CD4-positive, alpha-beta T cell treated with Interleukin-10 for 1 hour (primary cell): ENCODE measurements at places on chromosomes 16 and 17.

DNA sequence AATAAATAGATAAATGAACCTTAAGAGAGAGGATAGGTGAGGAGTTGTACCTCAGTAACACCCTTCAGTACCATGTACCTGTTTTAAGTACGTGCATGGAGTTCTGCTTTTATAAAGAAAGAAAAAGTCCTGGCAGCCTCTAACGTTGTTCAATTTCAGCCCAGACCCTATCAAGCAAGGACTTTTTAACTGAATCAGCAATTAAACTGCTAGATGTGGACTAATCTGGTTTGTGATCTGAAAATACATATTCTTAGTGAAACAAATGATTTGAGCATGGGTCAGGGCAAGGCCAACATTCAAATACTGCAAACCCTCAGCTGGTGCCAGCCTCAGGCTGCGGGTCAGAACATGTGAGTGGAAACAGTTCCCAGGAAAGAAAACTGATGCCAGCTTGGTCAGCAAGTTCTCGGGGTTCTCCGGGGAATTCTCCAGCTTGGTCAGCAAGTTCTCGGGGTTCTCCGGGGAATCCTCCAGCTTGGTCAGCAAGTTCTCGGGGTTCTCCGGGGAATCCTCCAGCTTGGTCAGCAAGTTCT is 84.5 kb downstream of the MRM3 start:
- no peak for DNase-seq

GRCh38 chr16:8828541-8829165 is 31.0 kb downstream of the PMM2 start:
- no peak for DNase-seq

GRCh38 chr17:74870512-74870911 is 2.3 kb downstream of the FDXR start:
- no peak for DNase-seq

- no peak for DNase-seq
These were observed 178.2 kb upstream of the SOX9 start for GRCh38 chr17:71942626-71943025.

- DNase-seq: no peak
These were observed 1045.4 kb upstream of the EEF2KMT start for GRCh38 chr16:6143020-6143419.

DNA sequence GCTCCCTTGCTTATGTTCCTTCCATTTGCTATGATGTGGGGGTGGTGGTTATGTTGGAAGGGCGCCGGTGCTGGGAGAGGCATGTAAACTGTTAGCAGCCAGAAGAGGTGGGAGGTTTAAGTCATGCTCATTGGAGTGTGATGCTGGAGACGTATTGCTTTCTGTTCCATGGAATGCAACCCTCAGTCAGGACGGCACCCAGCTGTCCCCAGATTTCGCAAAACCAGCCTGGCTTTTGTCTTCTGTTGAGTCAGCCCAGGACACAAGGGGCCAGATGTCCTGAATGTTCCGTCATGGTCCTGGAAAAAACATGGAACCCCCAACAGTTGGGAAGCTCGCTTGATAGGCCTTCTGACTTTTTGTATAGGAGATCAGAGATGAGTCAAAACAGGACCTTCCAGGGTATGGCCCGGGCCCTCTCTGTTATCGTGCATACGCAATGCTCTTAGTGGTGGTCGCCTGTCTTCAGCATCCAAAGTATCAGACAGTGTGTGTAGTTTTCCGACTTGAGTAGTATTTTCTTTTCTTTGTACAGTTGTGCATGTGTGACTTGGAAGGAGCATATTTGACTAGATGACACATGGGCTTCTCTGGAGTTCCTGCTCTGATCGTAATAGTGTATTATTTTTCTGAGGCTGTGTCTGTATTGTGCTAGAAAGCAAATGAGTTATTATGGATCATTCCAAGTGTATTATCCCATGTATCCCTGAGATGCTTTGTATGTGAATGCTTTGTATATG is 201.9 kb downstream of the SNX29 start:
- no peak for DNase-seq

DNA sequence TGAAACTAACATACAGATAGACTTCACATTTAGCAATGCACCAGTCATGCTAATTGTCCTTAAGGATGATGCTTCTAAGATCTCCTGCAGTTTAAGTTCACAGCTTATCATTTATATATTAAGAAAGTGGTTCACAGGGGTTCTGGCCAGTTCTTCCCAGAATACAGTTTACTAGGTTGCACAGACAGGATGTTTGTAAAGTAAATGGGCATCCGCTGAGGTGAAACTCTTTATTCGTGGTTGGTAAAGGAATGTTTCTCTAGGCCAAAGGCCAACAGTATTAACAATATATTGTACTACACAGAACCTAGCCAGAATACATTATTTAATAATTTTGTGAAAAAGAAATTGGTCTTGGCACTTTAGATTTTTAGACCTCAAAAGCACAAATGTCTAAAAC is 1427.3 kb downstream of the CDH8 start:
- no peak for DNase-seq

GRCh38 chr17:43860077-43860725 is 13.2 kb downstream of the CD300LG start:
- no peak for DNase-seq

- no peak for DNase-seq
These were observed 175.3 kb downstream of the NPIPB11 start for GRCh38 chr16:29231244-29231643.

GRCh38 chr17:78272181-78272913 is 40.9 kb downstream of the TMEM235 start:
- peak; percentile 59 for DNase-seq

GRCh38 chr17:81493198-81494038 is 19.2 kb downstream of the ACTG1 start:
- DNase-seq: no peak

- no peak for DNase-seq
These were observed 142.9 kb downstream of the RAB11FIP4 start for GRCh38 chr17:31534223-31534888.

DNA sequence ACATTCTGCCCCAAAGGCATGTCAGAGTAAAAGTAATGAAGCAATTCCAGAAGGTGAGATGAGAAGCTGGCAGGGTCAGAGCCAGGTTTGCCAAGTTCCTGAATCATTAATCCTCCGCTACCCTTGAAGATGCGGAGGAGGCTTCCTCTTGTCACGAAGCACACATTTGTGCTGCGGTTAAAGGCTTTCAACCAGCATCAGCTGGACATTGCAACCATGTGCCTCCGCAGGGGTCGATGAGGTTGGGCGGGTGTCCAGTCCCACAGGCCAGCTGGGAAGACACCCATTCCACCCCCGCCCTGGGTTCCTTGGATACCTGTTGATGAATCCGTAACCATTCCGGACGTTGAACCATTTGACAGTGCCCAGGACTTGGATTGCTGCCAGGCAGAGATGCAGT is 1.3 kb downstream of the YBX2 start:
- DNase-seq: no peak

- no peak for DNase-seq
These were observed 4.8 kb upstream of the ATP2A3 start for GRCh38 chr17:3968886-3969524.

DNA sequence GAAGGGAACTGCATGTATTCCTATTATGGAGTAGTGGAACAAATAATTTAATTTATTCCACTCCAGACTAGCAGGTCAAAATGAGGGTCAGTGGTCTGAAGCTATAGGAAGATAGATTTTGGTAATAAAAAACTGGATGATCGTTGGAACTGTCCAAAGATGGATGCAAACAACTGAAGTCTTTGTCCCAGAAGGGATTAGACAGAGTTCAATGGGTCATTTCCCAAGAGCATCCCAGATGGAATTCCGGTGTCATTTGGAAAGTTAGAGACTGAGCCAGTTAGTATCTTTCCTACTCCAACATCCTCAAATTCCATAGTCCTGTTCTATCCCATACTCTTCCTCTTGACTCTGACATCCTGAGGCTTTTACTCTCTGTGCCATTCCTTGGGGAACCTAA is 22.8 kb upstream of the TOX3 start:
- DNase-seq: no peak

DNA sequence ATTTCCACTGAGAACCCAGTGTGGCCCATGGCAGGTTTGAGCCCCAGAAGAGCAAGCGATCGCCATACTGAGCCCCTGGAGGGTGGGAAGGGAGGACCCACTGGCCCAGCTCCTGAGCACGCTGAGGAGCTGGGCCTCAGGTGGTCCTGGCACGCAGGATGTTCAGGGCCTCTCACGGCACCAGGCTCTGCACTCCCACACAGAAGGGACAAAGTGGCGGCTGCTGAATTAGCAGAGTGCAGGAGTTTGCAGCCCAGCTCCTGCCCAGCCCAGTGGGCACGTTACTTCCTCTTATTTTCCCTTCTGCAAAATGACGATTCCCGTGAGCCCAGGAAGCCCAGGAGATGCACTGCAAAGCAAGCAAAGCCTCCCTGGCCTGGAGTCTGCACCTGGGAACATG is 42.3 kb upstream of the MTSS2 start:
- DNase-seq: no peak

GRCh38 chr16:54289945-54290832 is 3.6 kb upstream of the IRX3 start:
- DNase-seq: no peak

- no peak for DNase-seq
These were observed 1.1 kb downstream of the RPRML start for GRCh38 chr17:46977750-46978488.

GRCh38 chr17:1206026-1206777 is 26.4 kb upstream of the ABR start:
- no peak for DNase-seq

DNA sequence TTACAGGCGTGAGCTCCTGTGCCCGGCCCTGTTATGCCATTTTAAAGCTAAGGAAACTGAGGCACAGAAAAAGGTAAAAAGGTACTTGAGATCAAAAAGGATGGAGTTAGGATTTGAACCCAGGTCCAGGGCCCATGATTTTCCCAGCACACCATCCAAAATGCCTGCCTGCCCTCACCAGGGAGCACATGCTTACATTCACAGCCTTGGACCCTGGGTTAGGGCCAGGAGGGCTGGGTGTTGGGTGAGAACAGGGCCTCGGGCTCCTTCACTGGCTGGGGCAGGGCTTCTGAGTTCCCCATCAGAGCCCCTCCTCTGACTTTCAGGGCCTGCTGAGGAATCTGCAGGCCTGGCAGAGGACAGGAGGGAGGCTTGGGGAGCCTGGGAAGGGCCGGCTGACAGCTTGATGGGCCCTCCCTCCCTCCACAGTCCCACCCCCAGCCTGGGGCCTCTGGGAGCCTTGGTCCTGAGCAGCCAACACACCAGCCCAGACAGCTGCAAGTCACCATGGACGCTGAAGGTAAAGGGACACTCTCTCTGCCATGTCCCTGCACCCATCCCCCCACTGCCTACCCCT is at the start of gene QPRT:
Gene QPRT (plus strand): TSS at position 490 of the 577 bp plus-strand sequence. CDS start 18 bp downstream, at position 508.
- no peak for DNase-seq

DNA sequence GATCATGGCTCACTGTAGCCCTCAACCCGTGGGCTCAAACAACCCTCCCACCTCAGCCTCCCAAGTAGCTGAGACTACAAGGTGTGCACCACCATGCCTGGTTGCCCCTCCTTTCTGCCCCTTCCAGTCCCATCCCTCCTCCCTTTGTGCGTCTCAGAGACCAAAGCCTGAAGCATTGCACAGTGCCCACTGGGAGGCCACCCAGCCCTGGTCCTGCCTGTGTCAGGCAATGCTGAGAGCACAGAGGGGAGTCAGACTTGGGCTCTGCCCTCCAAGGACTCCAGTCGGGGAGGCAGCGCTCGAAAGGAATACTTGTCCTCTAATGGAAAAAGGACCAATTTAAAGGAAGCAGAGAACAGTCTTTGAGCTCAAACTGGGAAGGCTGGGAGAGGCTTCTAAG is 20.4 kb downstream of the RAI1 start:
- DNase-seq: no peak

DNA sequence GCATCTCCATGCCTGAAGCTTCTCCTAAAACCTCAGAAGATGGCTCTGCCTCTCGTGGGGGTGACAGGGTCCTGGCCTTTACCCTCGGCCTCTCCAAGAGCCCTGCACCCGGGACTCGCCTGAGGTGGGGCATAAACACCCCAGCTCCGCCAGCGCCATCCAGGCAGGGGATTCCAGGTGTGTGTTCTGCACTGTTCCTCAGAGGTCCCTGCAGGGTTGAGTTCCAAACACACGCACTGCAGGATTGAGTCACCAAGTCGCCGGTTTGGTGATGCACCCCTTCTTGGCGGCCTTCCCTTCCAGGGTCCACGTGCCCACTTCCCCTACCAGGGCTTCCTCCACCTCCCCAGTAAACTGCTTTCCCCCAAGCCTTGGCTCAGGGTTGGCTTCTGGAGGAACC is 40.0 kb upstream of the RBFOX3 start:
- no peak for DNase-seq

DNA sequence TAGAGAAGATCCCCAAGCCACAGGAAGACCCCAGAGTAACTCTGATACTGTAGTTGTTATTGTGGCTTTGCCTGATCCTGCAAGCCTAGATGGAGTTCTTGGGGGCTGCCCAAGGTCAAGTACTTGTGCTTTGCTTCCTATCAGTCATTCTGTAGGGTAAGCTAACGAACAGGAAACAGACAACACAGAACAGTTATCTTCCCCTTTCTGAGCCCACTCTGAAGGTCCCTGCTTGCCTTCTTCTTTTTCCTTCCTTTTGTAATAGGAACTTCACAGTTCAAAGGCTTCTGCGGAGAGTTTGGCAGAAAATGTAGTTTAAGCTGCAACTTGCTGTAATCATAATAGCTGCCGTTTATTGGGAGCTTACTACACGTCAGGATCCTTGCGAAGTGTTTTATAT is 494.1 kb upstream of the ERCC4 start:
- no peak for DNase-seq

DNA sequence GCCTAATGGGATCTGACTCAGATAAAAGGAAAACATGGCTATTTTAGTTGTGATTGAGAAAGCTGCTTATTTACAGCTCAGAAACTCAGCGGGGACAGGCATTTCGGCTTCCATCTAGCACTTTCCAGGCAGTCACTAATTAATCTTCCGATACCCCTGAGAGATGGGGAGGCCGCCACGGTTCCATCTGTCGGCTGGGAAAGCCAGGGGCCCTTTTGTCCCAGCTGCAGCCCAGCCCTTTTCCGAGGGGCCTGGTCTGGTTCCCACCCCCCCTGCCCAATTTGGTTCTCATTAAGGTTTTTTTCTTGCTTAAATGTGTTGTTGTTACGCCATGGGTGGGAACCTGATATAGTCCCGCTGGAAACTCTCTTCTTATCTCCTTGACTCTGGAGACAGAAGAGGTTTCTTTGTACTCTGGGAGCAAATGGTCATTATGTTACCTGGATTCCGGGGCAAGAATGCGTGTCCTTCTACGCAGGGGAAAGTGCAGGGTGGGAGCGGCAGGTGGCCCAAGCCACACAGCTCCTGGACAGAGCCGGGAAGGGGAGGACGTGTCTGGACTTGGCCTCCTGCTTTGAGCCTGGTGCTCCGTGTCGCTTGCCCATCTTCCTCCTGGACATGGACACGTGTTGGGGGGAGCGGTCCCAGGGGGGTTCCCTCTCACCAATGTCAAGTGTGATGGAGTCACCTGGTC is 50.9 kb upstream of the GSE1 start:
- no peak for DNase-seq

DNA sequence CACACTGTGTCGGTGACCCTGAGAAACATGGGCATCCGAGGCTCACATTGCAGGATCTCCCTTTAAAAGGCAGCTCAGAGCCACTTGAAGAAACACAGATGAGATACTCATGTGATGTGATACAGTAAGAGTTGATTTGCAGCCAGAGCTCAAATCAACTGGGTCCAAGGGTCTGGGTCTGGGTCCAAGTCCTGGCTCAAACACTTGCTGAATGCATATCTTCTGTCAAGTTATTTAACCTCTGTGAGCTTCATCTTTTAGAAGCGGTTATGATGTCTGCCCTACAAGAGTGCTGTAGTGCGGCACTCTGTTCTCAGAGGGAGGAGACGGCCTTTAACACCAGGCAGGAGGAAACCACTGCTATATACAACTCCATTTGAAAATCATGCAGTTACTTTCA is 6.4 kb downstream of the KRT38 start:
- DNase-seq: no peak

- DNase-seq: no peak
These were observed 534.1 kb downstream of the WWOX start for GRCh38 chr16:78633551-78633950.
